ENCODE measurements at places on chromosomes 1 and 21.

DNA sequence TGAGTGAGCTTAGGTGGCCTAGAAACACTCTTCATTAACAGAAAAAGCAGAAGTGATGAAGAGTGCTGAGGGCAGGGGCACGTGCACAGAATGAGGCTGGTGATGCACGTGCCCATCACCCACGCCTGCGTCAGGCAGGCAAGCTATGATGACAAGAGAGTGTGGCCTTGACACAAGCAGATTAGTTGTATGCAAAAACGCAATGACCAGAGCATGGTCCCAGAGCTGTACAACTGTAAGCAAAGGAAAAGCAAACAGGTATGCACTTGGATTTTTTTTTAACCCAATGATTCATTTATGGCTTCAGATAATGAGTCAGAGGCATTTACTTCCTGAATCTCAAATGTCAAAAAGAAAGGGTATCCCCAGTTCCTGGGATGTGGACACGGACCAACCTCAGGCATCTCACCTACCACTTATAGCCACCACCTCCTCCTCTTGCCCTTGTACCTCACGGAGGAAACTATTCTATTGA is 9.1 kb upstream of the TMEM61 start:
- DNase-seq = peak; percentile 75

GRCh38 chr1:10511494-10511885 is 36.7 kb downstream of the PEX14 start:
- no peak for DNase-seq

- no peak for DNase-seq
These were observed 25.7 kb downstream of the ARHGEF19 start for GRCh38 chr1:16186655-16187235.

GRCh38 chr21:36502365-36502764 is 22.4 kb upstream of the CLDN14 start:
- no peak for DNase-seq

DNA sequence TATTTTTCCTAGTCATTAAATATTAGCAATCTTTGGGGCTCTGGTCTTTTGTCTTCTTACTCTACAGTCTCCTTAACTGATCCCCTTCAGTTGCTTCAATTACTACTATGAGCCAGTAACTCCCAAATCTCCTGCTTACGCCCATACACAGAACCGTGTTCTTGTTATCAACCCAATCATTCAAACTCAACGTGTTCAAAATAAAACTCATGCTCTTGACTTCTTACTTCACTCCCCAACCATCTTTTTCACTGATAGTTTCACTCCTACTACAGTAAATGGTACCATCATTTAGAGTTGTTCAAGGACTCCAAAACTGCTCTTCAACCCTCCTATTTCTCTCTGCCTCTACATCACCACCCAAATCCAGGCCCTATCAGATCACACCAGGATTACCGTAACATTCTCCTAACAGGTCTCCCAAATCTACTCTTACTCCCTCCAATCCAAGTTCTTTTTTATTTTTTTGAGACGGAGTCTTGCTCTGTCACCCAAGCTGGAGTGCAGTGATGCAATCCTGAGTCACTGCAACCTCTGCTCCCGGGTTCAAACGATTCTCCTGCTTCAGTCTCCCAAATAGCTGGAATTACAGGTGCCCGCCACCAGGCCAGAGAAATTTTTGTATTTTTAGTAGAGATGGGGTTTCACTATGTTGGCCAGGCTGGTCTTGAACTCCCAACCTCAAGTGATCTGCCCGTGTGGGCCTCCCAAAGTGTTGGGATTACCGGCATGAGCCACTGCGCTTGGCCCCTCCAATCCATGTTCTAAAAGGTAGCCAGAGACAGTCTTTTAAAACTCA is 3.0 kb downstream of the YARS1 start:
- DNase-seq = peak; percentile 75

Data from MCF 10A (cell line).